ENCODE measurements at places on chromosomes 2 and 18.

- no peak for DNase-seq
These were observed 9.8 kb upstream of the RAB17 start for GRCh38 chr2:237600205-237600846.

- no peak for DNase-seq
These were observed 17.9 kb upstream of the SFXN5 start for GRCh38 chr2:73089270-73090030.

- no peak for DNase-seq
These were observed 17.4 kb downstream of the CIDEA start for GRCh38 chr18:12271376-12272235.

- DNase-seq, result no peak
These were observed 72.5 kb downstream of the COPS8 start for GRCh38 chr2:237158194-237158593.

DNA sequence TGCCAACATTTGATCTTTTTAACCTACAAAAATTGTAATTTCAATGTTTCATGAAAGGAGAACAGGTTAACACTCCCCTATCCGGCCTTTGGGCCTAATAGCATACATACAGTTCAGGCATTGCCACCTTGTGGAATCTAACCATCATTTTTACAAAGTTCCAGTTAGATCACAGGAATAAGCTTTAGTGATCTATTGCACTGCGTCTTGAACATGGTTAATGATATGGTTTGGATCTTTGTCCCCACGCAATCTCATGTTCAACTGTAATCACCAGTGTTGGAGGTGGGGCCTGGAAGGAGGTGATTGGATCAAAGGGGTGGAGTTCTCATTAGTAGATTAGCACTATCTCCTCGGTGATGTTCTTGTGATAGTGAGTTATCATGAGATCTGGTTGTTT lies 58.2 kb upstream of the NEUROD1 start:
- no peak for DNase-seq

- DNase-seq, result no peak
These were observed 118.8 kb upstream of the DAPL1 start for GRCh38 chr2:158676295-158676694.

DNA sequence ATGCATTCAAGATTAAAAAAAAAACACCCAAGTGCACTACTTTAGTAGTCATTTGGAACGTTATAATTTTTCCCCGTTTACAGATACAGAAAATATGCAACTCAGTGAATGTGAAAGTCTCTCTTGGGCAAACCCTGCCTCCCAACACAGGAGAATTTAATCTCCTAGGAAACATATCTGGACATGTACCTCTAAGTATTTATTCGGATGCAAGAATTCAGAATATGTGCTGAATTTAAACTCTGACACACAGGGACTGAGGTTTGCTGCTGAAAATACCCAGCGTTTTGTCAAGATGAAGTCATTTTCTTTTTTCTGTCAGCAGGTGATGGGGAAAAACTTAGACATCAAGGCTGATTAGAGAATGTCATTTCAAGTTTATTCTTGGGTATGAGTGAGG lies 105.4 kb downstream of the ACKR3 start:
- DNase-seq, result no peak

DNA sequence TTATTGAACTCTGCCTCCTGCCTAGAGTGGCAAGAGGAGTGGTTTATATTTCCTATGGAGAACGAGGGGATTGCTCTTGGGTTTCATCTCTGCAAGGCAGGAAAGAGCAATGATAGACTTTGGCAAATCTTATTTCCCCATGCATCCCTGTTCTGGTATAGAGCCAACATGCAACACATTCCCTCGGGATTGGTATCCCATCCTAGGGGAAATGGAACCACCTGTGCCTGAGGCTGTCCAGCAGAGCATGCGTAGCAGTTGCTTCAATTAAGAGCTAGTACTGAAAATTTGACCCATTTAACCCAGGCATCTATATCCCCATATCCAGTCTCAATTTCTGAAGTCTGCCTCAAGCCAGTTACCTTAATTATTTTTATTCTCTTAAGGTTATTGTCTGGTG lies 205.3 kb downstream of the KCNS3 start:
- no peak for DNase-seq

DNA sequence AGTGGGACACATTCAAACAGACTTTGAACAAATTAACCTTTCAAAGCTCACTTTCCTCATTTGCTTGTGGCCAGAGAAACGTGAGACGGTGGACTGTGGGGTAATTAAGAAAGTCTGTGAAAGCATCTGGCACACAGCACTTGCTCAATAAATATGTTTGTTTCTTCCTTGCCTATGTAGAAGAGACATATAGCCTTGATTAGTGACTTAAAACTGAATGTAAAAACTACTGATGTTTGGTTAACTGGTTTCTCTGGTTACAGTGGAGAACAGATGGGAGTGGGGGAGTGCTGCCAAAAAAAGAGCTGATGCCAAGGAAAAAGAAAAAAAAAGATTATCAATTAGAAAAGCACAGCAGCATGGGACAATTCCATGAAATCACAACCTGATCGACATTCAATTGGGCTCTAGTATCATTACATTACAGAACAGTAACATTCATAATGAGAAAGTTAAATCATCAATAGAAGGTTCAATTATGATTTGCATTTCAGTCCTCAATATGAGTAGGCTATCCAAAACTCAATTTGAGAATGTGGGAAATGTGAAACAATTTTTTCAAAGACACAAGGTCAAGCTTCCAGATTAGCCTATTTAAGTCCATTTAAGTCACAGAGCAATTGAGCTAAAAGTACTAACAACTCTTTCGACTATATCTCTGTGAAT lies 14.7 kb downstream of the CUL3 start:
- DNase-seq, result no peak

GRCh38 chr18:50114448-50114847 lies 80.5 kb downstream of the MYO5B start:
- DNase-seq, result no peak

- no peak for DNase-seq
These were observed 424.3 kb downstream of the SLC4A3 start for GRCh38 chr2:220051716-220052115.

DNA sequence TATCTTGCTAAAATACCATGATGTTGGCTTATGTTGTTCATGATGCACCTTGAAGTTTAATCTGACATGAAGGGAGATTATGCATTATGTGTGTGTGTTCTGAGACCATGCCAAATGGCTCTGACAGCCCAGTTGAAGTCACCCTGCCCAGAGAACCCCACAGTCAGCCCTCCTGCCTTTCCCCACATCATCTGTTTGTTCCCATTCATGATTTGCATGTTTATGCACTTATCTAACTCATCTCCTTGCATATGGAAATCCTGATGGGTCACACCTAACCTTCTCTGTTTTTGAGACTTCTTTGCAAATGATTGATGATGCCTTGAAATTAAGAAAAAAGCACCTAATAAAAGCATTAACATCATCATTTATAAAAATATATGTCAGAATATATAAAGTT lies 752.2 kb downstream of the GALR1 start:
- DNase-seq, result no peak

Measured in stimulated activated CD8-positive, alpha-beta memory T cell treated with anti-CD3 and anti-CD28 coated beads, Interleukin-7, amount 100 ng/mL, for 1 hour (primary cell).